Activated CD4-positive, alpha-beta T cell treated with anti-CD3 and anti-CD28 coated beads, Interleukin-2, Interleukin-6, amounts not matched to agents 100 ng/mL and 50 ng/mL, durations not matched to agents 16 hours and 8 hours (primary cell): ENCODE measurements at places on chromosomes 7 and 10.

DNA sequence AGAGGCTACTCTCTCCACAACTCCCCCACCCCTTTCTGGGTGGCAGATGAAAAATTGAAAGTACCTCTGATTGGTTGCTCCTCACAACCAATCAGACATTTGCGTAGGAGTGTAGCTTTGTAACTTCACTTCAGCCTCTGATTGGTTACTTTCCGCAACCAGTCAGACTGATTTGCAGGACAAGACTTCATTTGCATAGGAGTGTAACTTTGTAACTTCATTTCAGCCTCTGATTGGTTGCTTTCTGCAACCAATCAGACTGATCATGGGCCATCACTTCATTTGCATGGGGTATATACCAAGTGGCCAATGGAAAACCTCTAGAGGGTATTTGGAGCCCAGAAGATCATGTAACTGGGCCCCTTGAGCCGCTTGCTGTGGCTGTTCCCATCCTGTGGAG lies 25.6 kb downstream of the CDNF start:
- DNase-seq, result peak; percentile 17

DNA sequence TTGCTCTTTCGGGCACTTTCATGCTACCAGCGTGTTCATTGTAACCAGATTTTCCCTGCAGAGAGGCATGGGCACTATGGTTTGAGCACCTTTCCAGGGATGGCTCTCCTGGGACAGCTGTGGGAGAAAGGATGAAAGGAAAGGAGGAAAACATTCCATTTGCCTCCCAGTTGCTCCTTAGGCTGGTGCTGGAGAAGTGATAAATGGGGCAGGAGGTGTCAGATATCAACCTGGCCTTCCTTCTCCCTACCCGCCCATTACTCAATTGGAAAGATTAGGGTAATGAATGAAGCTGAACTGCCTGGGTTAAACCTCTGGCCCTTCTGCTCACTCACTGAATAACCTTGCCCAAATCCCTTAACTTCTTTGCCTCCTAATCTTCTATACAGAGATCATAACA lies 228.4 kb downstream of the PLXNA4 start:
- no peak for DNase-seq

GRCh38 chr10:84241185-84241790 lies at the start of gene LRIT1:
Gene LRIT1 (minus strand): TSS chr10:84241546. CDS start chr10:84241439, 107 bp downstream.
- no peak for DNase-seq

DNA sequence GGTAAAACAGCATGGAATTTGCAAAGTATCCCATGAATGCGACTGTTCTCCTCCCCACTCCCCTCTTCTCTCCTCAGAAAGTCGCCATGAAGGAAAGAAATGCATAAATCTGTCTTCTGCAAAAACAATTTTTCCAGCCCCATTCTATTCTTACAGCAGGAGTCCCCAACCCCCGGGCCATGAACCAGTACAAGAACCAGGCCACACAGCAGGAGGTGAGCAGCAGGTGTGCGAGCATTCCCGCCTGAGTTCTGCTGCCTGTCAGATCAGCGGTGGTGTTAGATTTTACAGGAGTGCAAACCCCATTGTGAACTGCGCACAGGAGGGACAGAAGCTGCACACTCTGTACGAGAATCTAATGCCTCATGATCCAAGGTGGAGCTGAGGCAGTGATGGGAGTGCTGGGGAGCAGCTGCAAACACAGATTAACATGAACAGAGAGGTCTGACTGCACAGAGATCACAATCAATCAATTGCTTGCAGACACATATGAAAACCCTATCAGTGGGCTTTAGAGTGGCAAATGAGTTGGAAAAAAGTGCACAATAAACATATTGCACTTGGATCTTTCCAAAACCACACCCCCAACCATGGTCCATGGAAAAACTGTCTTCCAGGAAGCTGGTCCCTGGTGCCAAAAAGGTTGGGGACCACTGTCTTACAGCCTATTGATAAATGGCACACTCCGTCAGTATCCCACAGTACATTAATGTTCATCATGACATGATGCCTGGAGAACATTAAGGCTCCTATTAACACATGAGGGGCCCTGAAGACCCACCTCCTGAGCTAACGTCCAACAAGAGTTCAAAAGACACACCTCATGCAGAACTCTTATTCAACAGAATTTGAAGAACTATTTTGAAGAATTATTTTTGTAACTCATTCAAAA lies 205.0 kb downstream of the PTPRN2 start:
- DNase-seq, result no peak

DNA sequence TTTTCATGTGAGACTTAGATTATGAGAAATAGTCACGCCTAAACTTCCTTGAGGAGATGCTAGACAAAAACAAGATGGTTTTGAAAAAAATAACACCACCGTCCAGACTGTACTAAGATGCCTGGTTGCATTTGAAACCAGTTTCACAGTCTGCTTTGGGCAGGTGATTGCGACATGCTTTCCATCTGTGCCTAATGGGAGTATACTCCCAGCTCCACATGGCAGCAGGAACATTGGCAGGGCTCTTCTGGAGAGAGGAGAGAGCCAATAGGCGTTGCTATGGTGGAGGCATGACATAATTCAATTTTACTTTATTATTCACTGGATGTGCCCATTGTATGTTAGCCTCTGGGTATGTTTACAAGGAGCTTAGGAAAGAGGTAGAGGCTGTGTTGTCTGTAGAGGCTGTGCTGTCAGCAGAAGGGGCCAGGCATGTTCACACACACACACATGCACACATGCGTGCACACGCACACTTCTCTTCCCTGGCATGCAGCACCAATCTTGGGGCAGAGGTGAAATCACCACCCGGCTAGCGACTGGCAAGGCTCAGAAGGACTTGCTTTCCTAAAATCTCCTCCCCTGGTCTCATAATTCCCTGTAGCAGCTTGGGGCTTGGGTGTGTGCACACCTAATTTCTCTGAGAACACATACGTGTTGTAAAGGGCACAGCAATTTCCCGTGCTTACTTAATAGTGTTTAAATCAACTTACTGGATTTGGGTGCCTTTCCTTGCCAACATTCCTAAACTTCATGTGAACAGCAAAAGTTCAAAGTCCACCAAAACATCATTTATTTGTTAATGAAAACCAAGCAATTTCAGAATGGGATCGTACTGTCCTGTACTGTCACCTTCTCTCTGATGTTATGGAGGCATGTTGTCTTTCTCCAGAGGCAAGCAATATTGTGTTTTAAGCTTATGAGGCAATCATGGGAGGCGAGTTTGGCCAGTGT lies 162.1 kb downstream of the TCF7L2 start:
- no peak for DNase-seq

GRCh38 chr7:130900471-130901076 lies 166.6 kb upstream of the KLF14 start:
- no peak for DNase-seq

DNA sequence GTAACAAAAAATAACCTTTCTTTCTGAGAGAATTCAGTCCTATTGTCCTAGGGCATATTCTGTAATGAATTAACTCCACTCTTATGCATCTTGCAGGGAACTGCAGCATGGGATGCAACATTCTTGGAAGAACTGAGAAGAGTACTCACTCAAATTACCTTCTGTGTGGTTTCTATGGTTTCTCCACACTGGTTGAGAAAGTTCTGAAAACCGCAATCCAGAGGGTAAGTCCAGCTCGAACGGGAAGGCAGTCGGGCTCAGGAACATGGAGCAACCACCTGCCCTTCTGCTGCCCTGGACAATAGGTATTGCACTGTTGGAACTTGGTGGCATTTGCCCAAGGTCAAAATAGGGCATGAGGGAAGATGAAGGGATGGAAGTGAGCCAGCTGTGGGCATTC lies 59.6 kb upstream of the CDK13 start:
- no peak for DNase-seq

GRCh38 chr7:504221-505111 lies 15.2 kb downstream of the PDGFA start:
- no peak for DNase-seq

- DNase-seq, result no peak
Measured at GRCh38 chr10:102564209-102564834, 60.5 kb downstream of the SUFU start.

- no peak for DNase-seq
Measured at GRCh38 chr7:23026164-23026563, 12.2 kb upstream of the HYCC1 start.

- no peak for DNase-seq
Measured at GRCh38 chr7:148483515-148484308, 106.9 kb upstream of the C7orf33 start.

- no peak for DNase-seq
Measured at GRCh38 chr7:84677117-84677732, 482.6 kb upstream of the SEMA3A start.

- DNase-seq, result no peak
Measured at GRCh38 chr10:96309628-96310320, 5.5 kb downstream of the DNTT start.

DNA sequence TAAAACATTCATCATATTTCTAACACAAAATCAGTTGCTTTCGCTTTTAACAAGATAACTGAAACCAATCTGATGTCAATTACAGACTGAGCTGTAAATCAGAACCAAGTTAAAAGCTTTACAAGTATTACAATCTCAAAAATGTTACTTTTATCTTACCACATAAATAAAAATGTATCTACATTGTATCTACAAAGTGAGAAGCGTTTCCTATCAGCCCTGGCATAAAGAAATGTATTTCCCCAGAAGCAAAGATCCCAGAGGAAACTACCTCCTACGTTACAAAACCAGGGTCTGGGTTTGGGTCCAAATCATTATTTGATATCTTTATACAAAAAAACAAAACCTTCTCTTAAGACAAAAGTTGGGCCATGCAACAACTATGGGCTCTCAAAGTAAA lies 2.6 kb downstream of the SMURF1 start:
- no peak for DNase-seq

DNA sequence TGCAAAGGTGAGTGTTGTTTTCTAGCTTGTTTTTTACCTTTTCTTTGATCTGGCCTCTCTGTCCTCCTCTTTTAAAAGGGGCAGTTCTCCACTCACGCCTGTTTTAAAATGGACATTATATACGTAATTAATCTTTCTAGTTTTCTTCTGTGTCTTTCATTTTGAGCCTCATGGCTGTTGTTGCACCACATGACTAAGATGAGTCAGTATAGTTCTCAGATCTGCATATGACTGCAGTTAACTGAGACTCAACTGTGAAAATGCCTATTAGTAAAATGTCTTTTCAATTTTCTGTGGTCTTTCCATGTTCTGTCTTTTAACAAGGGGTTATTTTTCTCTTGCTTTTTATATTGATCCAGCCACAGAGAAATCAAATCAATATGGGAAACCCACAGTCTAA lies 296.1 kb downstream of the CDK14 start:
- DNase-seq, result no peak

GRCh38 chr10:66719483-66719882 lies 206.4 kb upstream of the LRRTM3 start:
- no peak for DNase-seq

GRCh38 chr10:130025326-130025725 lies 61.3 kb upstream of the EBF3 start:
- DNase-seq, result no peak

- DNase-seq, result no peak
Measured at GRCh38 chr7:73894733-73895551, 34.0 kb downstream of the TMEM270 start.

DNA sequence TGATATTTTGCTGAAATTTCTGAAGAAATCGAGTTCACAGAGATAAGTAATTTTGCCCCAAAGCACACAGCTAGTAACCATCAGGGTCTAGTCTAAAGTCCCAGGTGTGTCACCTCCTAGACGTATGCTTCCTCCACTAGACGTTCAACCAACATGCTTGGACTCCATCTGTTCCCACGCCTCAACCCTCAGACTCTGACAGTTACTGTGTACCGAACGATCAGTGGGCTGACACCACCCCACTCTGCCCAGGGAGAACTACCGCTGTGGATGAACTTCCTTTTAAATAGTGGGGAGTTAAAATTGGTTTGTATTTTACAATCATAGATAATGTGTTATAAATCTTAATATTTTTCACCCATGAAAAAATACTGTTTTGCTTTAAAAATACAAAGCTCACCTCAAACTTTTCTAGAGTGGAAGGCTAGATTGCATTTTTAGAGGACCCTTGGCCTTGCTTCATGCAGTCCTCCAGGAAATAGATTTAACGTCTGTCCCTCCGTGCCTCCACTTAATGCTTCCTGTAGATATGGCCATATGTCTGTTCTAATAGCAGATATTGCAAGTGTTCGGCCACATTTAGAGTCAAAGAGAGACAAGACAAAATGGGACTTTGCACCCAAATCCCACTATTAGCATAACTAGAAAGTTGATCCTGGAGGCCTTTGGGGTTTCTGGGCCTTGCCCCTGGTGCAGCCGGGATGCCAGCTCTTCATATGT lies 91.4 kb upstream of the ZPBP start:
- no peak for DNase-seq
